Skeletal muscle cell (primary cell): ENCODE measurements at places on chromosomes 2 and 18.

- DNase-seq, result no peak
Measured at GRCh38 chr2:121343191-121343590, 58.2 kb upstream of the TFCP2L1 start.

GRCh38 chr2:54455563-54456361 lies at the start of gene SPTBN1:
SPTBN1 (plus strand) TSS chr2:54456327; CDS start chr2:54526419, 70,092 bp downstream.
- peak; percentile 87 for DNase-seq

GRCh38 chr18:27797484-27797883 lies 379.4 kb downstream of the CDH2 start:
- DNase-seq, result no peak

- no peak for DNase-seq
Measured at GRCh38 chr2:74851191-74851566, 17.3 kb downstream of the HK2 start.

DNA sequence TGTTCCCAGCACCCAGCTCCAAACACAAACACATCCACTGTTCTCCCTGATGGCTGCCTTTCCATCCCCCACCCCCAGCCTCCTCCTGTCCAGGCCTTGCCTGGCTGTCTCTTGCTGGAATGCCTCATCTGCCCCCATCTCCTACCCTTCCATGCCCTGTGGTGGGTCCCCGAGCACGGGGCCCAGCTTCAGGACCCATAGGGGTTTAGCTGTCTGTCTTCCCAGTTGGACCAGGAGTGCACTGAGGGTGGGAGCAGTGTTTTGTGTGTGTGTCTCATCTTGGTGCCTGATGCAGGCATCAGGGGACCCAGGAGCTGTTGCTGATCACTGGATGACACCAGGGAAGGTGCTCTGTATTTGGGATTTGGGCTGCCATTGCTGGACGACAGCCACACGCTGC lies 34.5 kb downstream of the GLI2 start:
- no peak for DNase-seq

GRCh38 chr2:221549143-221549542 lies 23.0 kb downstream of the EPHA4 start:
- no peak for DNase-seq
